Stimulated activated CD8-positive, alpha-beta memory T cell treated with anti-CD3 and anti-CD28 coated beads, Interleukin-4, amount 100 ng/mL, for 4 hours (primary cell): ENCODE measurements at places on chromosomes 3 and 15.

- DNase-seq, result no peak
Measured at GRCh38 chr3:38644662-38645053, 4.8 kb downstream of the SCN5A start.

DNA sequence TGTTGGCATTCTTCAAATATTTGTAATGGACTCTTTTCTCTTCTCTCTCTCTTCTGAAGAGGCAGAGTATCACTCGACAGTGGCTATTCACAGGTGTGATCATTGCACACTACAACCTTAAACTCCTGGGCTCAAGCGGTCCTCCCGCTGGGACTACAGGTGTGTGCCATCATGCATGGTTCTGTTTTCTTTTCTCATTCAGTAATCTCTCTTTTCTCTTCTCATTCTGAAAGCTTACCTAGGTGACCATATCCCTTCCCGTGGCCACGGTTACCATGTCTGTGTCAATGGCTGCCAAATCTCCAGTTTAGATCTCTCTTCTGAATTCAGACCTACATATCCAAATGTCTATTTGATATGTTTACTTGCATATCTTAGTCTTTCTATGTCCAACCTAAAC is 96.3 kb downstream of the SOX2 start:
- no peak for DNase-seq

DNA sequence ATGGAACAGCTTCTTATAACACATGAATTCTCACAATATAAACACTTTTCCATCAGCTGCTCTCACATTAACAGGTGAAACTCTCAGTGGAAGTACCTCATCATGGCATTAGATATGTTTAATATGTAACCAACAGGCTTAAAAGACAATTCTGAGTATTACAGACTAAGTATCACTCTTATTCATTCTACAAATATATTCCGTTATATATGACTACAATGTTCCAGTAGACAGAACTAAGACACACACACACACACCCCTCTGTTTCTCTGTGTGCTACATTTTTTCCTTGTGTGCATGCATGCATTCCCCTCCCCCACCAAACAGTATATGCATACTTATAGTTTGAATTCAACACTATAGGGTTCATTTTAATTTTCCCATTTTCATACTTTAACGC is 32.4 kb downstream of the MRPL3 start:
- DNase-seq, result no peak

GRCh38 chr3:162391301-162391700 is 894.7 kb downstream of the OTOL1 start:
- no peak for DNase-seq

DNA sequence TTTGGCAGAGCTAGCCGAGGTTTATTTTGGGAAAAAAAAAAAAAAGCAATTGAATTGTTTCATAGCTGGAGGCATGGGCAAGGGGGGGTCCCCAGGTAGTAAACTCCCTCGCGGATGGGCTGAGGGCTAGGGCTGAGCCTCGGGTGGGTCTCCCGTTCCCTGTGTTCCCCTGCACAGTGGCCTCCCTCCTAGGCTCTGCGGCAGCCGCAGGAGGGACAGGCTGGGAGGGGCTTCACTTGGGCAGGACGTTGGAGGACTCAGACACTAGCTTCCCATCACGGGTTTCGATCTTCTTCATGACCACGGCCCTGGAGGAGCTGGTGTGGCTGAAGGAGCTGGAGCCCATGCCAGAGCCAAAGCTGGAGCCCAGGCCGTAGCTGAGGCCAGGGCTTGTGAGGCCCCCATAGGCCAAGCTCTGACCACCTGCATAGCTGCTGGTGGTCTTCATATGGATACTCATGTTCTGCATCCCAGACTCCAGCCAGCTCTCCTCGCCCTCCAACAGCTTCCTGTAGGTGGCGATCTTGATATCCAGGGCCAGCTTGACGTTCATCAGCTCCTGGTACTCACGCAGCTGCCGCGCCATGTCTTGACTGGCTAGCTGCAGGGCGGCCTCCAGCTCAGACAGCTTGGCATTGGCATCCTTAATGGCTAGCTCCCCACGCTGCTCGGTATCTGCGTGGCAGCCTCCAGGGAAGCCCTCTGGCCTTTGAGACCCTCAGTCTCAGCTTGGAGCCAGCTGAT is 64.0 kb upstream of the CDAN1 start:
- DNase-seq, result no peak

DNA sequence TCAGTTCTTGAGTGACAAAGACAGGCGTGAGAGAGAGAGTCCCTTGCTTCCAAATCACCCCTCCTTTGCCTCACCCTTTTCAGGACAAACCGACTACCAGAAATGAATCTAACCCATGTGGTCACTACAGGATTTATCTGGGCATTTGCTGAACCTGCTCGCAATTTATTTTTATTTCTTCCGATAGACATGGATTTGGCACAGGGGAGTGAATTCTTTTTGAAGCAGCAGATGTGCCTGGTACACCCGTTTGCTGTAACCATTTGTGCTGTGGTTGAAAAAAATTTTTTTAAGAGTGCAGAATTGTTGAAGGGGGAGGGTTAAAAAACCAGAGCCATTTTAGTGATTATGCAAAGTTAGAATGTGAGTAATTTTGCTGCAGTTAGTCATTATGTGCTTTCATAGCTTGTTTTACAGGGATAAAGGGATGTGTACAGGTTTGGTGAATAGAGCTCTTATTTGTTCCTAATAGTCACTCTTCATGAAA is 442.0 kb downstream of the LPP start:
- DNase-seq, result no peak

GRCh38 chr3:179852142-179852905 is 184.4 kb downstream of the PEX5L start:
- no peak for DNase-seq

DNA sequence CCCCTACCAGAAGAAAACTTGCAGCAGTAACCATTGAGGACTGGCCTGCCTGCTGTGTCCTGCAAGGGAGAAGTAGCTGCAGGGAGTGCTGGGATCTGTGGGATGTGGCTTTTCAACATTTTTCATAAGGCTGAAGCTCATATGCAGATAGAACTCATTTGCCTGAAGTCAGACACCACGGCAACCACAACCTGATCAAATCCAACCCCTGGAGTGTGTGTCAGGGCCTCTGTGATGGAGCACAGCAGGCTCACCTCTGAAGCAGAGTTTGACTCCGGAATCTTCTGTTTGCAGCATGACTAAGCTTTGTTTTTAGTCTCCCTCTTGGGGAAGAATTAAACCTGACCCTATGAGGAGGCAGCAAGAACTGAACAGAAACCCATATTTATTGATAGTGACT is 508.7 kb downstream of the AGBL1 start:
- DNase-seq, result no peak

DNA sequence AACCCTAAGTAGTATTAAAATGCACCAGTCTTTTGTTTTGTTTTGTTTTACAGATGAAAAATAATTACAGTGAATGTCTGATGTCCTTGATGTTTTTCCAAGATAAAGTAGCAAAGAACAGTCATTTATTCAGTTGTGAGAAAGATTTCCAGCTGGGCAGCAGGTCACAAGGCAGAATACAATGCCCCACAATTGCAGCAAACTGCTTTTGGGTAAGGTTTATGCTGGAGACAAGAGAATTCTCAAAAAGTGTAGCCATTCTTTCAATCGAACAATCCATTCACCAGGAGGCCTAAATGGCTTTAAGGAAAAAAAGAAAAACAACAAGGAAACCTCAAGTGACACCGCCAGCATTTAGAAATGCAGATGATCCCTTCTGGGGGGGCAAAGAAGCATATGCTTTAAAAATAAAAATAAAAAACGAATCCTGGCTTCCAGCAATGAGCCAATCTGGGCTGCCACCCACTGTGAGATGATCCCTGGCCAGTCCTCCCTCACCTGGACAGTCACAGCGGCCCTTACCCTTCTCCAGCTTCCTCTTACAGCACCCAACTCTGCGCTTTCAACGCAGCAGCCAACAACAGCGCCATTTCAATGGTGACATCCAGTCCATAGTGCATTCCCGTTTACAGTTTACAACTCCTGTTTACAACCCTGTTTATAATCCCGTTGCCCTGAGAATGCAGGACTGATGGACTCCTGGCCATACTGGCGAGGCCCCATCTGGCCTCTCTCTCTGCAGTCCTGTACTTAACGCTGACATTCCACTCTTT is 25.7 kb upstream of the WNT5A start:
- no peak for DNase-seq

GRCh38 chr3:11641316-11641682 is 2.4 kb downstream of the VGLL4 start:
- no peak for DNase-seq

DNA sequence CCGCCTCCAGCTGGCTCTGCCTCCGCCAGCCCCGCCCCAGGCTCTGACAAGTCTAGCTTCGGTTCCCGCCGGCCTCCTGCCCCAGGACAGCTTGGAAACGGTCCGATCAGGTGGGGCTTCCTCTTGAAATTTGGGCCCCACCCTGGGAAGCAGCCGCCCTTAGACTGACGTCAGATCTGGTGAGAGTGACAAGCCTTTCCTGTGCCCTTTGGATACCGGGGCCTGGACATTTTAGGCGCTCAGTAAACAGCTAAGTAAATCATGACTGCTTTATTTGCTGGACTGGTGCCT is 378 bp upstream of the HYAL3 start:
- no peak for DNase-seq

DNA sequence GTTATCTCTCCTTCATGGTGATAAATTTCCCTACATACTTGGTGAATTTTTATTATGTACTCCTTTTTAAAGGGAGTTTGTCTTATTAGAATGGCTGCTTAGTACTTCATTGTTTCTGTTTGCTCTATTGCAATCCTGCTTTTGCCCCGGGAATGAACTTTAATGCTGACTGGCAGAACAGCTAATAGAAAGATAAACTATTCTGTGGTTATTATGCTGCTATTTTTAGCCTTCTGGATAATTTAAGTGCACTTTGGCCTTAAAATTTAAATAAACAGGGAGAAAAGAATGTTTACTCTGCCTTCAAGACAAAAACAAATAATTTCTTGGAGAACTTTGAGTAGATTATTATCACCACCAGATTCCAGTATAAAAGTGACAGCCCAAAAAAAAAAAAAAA is 413.8 kb upstream of the CCDC54 start:
- DNase-seq, result no peak

DNA sequence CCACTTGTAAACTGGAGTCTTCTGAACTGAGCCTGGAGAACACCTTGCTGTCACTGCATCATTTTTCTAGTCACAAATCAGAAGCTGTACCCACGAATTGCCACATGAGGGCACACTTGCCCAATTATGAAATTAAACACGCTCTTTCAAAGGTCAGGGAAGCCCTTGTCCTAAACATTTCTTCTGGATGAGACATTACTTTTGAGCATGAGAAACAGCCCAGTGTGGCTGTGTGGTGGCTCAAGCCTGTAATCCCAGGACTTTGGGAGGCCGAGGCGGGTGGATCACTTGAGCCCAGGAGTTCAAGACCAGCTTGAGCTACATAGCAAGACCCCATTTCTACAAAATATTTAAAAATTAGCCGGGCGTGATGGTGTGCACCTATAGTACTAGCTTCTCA is 27.5 kb upstream of the CFAP161 start:
- no peak for DNase-seq

GRCh38 chr3:25854214-25854613 is 64.3 kb downstream of the OXSM start:
- DNase-seq, result no peak

- DNase-seq, result no peak
Measured at GRCh38 chr15:92394309-92395097, 822 bp downstream of the ST8SIA2 start.

- no peak for DNase-seq
Measured at GRCh38 chr3:183264268-183264667, 11.2 kb downstream of the B3GNT5 start.

DNA sequence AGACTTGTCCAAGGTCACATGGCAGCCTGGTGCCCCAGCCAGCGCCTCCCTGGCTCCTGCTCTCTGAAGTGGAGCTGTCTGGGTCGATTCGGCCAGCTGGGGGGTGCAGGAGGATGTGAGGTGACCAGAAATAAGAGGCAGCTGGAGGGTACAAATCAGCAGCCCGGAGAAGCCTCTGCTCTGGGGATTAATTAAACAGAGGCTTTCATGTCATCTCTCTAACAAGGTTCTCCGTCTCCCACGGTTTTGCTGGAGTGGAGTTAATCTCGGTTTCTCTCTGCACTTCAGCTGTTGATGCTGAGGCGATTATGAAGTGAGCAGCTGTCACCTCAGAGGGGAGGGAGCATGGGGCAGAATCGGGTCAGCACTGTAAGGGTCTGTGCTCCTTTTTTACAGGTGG is 236.8 kb downstream of the TLE3 start:
- no peak for DNase-seq

- no peak for DNase-seq
Measured at GRCh38 chr3:16836505-16837237, 48.1 kb upstream of the PLCL2 start.

DNA sequence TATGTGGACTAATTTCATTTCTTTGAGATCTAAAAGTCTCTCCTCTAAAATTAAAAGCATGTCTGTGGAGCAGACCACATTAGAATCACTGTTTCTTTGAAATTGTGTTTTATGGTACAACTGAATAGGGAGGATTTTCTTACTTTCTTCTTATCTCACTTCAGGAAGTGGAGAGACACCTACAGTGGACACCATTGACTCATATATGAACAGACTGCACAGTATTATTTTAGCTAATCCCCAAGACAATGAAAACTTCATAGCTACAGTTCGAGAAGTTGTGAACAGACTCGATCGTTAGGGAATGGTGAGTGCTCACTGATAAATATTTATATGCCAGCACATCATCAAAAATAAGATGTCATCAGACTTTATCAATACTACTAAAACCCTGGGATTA is 58.3 kb downstream of the HMG20A start:
- no peak for DNase-seq

- DNase-seq, result no peak
Measured at GRCh38 chr3:188594139-188594538, 440.2 kb downstream of the LPP start.

GRCh38 chr3:43017593-43018195 is 38.6 kb downstream of the GASK1A start:
- no peak for DNase-seq

GRCh38 chr3:135393159-135393558 is 572.4 kb upstream of the PPP2R3A start:
- no peak for DNase-seq

DNA sequence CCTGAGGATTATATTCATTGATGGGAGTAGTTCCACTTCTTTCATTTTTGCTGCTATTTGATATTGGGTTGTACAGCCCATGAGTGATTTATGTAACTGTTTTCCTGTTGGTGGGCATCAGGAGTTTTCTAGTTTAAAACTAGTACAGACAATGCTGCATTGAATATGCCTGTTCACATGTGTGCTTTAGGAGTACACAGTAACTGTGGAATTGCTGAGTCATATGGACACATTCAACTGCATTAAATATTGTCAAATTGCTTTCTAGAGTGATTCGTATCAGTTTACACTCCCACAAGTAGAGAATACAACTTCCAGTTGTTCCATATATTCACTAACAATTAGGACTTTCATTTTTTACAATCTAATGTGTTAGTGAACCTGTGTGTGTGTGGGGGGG is 59.8 kb upstream of the THSD4 start:
- no peak for DNase-seq
